ENCODE measurements at places on chromosomes 2 and 18.

GRCh38 chr2:182866095-182866460 lies 359 bp downstream of the FRZB start:
- no peak for DNase-seq

- no peak for DNase-seq
Observed at GRCh38 chr2:240627736-240628506, 2.6 kb downstream of the GPR35 start.

DNA sequence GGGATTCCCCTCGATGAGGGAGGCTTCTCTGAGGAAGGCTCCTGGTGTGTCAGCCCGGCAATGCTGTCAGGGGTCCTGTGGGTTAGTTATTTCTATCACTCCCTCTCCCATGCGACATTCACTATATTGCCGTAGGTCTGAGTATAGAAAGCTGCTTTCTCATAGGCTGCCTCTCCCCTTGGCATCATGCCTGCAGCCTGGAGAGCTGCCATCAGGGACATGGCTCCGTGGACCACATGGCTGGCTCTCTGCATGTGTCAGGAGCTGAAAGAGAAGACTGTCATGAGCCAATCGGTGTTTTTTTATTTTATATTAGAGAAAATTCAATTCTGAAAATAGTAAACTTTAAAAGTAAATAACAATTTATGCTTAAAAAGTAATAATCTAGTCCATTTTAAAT lies 198.0 kb downstream of the CDH20 start:
- no peak for DNase-seq

GRCh38 chr2:121529439-121530211 lies 1.1 kb upstream of the RNU4ATAC start:
- DNase-seq = no peak

DNA sequence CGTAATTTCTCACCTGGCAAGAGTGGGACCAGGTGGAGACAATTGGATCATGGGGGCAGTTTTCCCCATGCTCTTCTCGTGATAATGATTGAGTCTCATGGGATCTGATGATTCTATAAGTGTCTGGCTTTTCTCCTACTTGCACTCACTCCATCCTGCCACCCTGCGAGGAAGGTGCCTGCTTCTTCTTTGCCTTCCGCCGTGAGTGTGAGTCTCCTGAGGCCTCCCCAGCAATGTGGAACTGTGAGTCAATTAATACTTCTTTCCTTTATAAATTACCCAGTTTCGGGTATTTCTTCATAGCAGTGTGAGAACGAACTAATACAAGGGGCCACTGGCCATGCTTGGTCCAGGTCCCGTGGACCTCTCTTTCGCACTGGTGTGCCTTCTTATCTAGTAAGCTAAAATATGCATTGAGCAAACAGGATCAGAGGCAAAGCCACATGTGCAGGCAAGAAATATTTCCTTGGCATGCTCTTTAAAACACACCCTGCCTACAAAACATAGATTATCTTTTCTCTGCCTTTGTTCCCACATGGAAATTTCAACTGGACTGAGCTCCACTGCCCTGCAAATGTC lies 821.1 kb downstream of the TRIB2 start:
- no peak for DNase-seq

DNA sequence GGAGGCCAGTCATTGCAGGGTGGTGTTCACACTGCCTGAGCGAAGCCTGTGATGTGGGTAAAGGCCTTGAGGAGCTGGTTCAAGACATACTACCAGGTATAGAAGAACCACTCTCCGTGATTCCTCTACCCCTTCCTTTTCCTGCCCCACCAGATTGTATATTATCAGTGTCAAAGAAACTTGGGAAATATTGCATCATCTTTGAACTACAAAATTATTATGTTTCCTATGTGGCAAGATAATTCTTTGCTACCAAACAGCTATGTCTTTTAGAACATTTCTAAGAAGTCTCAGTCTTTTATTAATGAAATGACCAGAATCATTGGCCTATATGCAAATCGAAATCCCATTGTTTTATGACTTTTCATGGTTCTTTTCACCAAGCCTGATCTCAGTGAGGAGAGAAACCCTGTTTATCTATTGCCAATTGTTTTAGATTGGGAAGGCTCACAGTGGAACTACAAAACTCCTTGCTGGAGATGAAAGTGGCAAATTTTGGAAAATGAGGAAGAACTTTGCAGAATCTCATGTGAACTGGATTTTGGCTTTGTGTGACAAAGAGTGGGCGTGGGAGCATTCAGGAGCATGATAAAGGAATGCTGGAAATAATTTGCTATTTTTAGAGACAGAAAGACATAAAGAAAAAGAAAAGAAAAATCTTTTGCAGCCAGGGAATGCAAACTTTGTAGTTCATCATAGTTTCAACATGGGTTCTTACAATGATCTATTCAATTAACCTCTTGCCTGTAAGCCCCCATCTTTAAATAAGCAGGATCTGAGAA lies 286.9 kb downstream of the INSIG2 start:
- DNase-seq = no peak

GRCh38 chr2:45729753-45730512 lies 78.5 kb downstream of the PRKCE start:
- DNase-seq = no peak

DNA sequence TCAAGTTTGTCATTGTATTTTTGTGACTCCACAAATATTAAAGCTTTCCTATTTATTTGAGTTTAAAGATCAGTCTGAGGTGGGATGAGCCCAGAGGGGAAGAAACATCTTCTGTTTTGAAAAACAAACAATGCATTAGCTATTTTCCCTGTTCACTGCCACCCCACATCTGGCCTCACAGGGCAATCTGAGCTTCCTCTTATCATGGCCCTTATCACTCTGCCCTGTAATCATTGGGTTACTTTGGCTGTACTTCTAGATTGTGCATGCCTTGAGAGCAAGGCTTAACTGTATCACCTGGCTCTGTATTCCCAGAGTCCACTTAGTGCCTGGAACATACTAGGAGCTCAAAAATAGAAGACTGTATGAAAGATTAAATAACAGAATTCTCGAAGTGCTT lies 241.6 kb upstream of the NT5C1B start:
- DNase-seq = no peak

DNA sequence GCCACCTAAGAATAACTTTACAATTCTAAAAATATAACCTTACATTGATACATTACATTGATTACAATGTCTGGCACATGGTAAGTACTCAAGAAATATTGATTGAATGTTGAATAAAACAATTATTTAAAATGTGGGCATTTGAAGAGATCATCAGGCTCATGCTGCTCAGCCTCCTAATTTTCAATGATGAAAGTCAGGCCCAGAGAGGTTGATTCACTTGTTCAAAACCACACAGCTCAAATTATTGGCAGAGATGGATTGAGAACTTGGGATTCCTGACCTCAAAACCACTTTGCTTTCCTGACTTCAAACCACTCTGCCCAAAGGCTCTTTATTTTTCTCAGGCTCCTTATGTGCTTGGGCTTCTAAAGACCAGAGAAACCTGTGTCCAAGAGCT lies 34.7 kb downstream of the ANKRD29 start:
- DNase-seq = no peak

DNA sequence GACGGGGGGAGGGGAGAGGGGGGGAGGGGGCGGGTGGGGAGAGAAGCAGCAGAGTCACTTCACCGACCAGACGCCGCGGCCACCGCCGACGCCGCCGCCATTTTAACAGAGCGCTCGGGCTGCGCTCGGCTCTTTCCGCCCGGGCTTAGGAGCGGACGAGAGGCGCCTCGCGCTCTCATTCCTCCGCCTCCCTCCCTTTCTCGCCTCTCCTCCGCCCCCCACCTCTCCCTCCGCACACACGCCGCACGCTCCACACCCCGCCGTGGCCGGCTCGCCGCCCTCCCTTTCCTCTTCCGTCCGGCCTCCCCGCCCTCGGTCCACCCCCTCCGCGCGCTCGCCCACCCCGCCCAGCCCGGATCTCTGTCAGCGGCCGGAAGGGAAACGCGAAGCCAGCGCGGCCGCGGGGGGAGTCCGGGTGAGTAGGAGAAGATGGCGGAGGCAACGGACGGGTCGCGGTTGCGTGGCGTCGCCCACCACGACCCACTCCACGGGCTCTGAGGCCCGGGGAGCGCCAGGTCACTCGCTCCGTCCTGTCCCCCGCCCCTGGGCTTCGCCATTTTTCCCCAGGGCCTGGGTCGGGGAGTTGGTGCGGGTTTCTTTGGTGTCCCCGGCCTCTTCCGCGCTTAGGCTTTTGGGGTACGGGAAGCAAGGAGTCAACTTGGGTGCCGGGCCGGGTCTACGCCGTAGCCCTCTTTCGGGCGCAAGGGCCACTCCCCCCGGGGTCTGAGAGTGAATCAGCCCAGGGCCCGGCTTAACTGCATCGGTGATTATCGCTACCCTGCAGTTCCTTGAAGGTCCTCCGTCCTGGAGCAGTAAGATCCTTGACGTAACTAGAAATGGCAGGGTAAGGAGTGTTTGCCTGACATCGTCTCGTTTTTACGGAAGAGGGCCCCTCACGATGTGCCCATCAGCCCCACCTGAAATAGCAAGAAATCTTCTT lies at the start of gene USP34:
Gene USP34, minus strand, starts transcription at position 123 of the 940 bp plus-strand sequence. CDS start 395 bp downstream, outside the sequence.
- peak; percentile 37 for DNase-seq

GRCh38 chr2:188022389-188022788 lies 269.3 kb upstream of the GULP1 start:
- DNase-seq = no peak

GRCh38 chr2:3212061-3212362 lies 165.6 kb downstream of the EIPR1 start:
- DNase-seq = no peak

DNA sequence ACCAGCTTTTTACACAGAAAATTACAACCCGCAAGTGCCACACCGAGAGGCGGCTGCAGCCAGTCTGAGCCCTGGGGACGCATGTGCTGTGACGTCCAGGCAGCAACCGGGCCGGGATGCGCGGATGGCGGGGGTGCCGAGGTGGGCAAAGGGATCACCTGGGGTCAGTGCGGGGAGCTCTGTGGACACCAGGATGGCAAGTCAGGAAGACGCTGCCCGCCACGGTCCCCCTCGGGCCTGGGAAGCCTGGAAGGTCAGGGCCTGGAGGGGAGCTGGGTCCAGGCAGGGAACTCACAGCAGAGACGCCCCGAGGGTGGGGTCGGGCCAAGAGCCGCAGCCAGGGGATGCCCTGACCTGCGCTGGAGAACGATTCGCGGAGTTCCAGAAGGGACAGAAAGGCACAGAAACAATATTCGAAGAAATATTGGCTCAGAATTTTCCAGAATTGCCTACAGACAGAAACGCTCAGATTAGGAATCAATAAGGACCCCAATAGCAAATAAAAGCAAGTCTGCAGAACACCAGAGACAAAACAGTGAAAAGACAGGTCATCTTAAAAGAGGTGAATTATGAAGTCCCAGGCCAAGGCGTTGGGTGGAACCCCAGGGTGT lies 11.7 kb upstream of the KIF1A start:
- DNase-seq = no peak

DNA sequence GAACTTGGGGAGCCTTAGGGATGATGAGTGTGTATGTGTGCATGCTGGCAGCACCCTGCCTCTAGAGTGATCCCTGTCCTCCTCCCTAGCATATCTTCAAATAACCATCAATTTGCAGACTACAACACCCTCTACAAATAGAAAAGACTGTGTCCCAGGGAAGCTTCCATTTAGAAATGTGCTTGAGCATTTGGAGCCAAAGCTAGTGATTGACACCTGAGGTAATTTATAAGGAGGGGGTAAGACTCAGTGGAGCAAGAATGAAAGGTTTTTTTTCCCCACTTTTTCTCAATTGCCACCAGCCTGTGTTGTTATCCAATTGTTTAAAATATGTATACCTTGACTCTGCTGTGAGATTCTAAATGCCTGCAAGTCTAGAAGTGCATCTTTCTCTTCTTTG lies 286.0 kb upstream of the SLC14A2 start:
- no peak for DNase-seq

- no peak for DNase-seq
Observed at GRCh38 chr2:239904496-239904895, 120.6 kb downstream of the NDUFA10 start.

DNA sequence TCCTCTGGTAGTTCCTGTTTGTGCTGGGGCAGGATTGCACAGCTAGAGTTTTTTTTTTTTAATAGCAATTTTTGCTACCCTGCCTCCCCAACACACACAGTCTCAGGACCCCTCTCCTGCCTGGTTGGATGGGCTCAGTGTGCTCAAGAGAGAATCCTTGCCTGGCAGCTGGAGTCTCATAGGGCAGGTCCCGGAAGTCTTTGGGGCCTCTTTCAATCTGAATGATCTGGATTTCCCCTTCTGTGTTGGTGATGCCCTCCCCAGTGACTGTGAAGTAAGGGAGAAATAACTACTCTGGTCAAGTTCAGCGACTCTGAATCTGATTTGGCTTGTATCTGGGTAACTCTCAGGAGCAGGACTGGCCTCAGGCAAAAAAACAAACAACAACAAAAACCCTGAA lies 220.6 kb upstream of the LRRTM1 start:
- DNase-seq = no peak

GRCh38 chr18:63829886-63830285 lies 54.7 kb downstream of the SERPINB7 start:
- no peak for DNase-seq

DNA sequence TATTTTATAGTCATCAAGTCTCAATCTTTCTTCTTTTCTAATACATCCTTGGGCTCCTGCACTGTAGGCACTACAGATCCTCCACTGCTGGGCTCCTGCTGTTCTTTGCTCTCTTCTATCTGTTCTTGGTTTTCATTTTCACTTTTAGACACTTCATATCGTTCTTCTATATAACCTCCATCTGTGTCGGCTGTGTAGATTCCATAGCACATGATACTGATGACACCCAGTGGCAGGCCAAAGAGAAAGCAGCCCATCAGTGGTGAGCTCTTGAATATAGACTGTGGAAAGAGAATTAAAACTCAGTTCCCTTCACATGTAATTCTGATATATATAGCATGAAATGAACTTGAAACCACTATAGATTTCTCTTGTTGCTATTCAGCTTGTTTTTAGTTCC lies 38.0 kb downstream of the TMX3 start:
- peak; percentile 12 for DNase-seq

DNA sequence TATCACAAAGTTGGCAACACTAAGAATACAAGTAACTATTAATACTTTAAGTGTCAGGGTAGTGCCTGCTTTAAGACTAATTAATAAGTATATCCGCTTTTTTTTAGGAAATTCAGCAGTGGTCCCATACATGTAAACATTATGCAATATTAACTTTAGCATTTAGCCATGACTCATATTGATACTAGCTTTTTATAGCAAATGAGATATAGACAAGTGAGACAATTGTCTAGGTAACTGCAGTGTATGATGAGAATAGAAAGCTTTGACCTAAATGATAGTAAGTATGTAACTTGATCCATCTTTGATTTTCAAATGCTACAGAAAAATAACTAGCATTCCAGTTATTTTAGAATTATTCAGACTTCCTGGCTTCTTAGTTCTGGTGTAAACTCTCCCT lies 27.4 kb upstream of the VRK2 start:
- no peak for DNase-seq

GRCh38 chr2:207244971-207245925 lies 79.5 kb upstream of the KLF7 start:
- DNase-seq = no peak

DNA sequence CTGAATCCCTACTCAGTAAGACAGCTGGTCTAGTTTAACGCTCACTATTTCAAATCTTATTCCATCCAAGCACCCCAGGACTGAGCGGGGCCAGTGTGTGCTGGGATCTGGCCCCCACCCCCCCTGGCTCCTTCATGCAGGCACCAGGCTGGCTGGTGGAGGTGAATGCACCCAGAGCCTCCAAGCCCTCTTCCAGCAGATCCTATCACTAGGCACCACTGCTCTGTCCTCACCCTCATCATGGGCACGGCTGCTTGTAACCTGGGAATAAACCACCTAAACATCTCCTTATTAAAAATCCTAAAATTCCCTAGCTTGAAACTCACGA lies 194.3 kb downstream of the ARL4C start:
- no peak for DNase-seq

Measured in NCI-H524 treated with DMSO at 0.1 percent for 48 hours (cell line).